ENCODE measurements at places on chromosomes 7 and 10. TPM values are rescaled to one million over a fixed set of nuclear protein-coding genes. Genes with fewer than 3 reads are reported as not detected.

SLC35G1 gene
- 4.0 TPM for total RNA-seq

IQUB gene
- total RNA-seq: not detected

SFTPD gene
- total RNA-seq: not detected

NXPH1 gene
- total RNA-seq: not detected

TAS2R3 gene
- total RNA-seq: 1.3 TPM

LHFPL3 gene
- not detected for total RNA-seq

C7orf57 gene
- 0.11 TPM for total RNA-seq

ADAM22 gene
- total RNA-seq: 2.9 TPM

MYL10 gene
- not detected for total RNA-seq

PNLIPRP3 gene
- total RNA-seq: not detected

WIPF3 gene
- not detected for total RNA-seq

ANXA8L1 gene
- total RNA-seq: 0.86 TPM

TMEM270 gene
- not detected for total RNA-seq

TNKS2 gene
- 30.2 TPM for total RNA-seq

ASB10 gene
- not detected for total RNA-seq

ITPRID1 gene
- total RNA-seq: not detected

TMEM196 gene
- not detected for total RNA-seq

TUBAL3 gene
- not detected for total RNA-seq

ITIH2 gene
- not detected for total RNA-seq

GIMAP8 gene
- total RNA-seq: 27.8 TPM

NODAL gene
- 0.09 TPM for total RNA-seq

OR2A42 gene
- not detected for total RNA-seq

MYPN gene
- not detected for total RNA-seq

TACC2 gene
- not detected for total RNA-seq

HOXA9 gene
- total RNA-seq: not detected

LRRC18 gene
- not detected for total RNA-seq

C10orf105 gene
- 0.61 TPM for total RNA-seq

VWDE gene
- total RNA-seq: 4.2 TPM

FZD8 gene
- total RNA-seq: 0.41 TPM

PHYHIPL gene
- not detected for total RNA-seq

ADAM12 gene
- 0.14 TPM for total RNA-seq

CALHM2 gene
- 78.3 TPM for total RNA-seq

TMEM139 gene
- total RNA-seq: 0.89 TPM

ZNF853 gene
- 0.16 TPM for total RNA-seq

NKX1-2 gene
- total RNA-seq: not detected

MET gene
- total RNA-seq: 0.68 TPM

SCD gene
- total RNA-seq: 144 TPM

CASP7 gene
- total RNA-seq: 30.4 TPM

HOXA2 gene
- not detected for total RNA-seq

CFAP43 gene
- total RNA-seq: 0.09 TPM

Data from T-helper 2 cell treated with Interferon-gamma antibody and Interleukin-4, amounts not matched to agents 100 ng/mL and 5 ng/mL, for 36 hours (primary cell).